ENCODE measurements at places on chromosomes 7 and 10.

DNA sequence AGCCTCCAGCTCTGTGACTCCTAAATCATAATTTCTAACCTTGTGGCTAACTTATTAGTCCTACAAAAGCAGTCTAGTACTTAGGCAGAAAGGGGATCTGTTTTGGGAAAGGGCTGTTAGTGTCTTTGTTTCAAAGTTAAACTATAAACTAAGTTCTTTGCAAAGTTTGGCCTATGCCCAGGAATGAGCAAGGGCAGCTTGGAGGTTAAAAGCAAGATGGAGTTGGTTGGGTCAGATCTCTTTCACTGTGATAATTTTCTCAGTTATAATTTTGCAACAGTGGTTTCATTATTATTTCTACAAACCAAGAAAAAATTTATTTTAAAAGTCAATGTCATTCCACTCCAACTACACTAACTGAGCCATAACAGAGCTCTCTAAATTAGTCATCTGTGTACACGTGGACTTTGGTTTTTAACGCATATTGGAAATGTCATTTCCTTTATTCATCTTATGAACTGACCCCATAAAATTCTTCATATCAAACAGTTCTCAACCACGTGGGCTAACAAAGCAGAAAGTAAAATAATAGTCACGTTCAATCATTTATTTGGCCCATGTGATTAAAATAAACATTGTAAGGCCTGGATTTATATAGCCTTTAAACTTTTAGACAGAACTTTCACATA lies 143.2 kb upstream of the C7orf33 start:
- no peak for DNase-seq

DNA sequence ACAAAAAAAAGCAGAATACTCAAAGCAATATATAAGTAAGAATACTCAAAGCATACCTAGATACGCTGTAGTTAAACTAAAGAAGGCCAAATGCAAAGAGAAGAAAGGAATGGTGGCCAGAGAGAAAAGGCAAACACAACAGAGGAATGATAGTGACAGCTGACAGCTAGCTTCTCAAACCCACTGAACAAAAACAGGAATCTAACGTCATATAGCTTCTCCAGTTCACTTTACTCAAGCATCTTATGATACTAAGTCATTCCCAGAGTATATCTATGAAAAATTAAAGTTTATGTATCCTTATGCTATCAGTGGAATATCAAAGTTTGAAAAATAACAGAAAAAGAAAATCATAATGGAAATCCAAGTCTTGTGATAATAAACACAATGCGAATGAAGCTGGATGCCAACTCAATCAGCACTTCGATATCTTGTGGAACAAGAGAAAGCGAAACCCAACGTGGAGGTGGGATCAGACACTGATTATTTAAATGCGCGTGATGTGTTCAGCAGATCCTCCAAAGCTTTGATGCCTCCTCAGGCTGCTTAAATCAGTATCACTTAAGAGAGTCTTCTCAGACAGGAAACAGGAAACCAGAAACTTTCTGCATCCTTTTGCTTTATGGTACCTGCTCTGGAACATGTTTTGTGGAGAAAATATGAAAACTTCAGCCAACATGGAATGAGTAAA lies 102.8 kb downstream of the PIP4K2A start:
- no peak for DNase-seq

DNA sequence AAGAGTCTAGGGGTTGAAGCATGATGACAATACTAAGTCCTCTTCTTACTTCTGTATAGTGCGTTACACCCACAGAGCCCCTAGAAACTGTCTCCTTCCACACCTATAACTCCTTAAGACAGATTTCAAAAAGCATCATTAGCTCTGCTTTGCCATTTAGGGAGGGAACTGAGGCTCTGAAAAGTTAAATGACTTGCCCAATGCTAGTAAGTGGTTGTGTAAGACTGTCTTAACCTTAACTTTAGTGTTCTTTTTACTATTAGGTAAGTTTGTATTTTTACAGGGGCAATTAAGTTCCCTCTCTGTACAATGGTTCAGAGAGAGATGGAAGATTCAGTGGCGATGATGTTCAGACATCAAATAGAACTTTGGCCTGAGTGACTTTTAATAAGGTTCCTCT lies 72.7 kb upstream of the ASAH2 start:
- no peak for DNase-seq

GRCh38 chr10:101781984-101782810 lies 1.0 kb downstream of the NPM3 start:
- DNase-seq = no peak

- no peak for DNase-seq
Observed at GRCh38 chr10:29977171-29977570, 82.2 kb downstream of the JCAD start.

DNA sequence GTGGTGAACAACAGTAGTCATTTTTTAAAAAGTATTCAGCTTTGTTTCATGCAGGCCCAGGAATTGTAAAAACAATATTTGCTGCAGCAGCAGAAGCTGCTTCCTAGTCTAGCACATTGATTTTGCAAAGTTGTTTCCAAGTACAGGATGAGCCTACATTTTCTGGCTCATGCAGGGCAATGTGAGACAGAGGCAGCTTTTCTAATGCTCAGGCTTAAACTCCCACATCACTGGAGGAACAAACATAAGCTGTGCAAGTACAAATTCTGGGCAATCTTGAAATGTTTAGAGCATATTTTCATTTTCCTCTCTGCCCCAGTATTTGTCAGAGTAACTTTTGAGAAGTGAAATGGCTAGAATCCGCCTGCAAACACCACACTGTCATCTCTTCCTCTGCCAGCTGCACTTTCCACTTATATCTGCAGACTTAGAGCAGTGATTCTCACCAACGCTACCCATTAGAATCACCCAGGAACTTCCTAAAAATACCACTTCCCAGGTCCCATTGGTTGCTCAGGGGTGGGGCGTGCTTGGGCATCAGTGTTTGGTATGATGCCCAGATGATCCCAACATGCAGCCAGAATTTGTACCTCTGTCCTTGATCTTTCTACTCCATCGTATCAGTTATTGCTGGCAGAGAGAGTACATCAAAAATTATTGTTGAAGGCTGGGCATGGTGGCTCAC lies 304.1 kb upstream of the LRGUK start:
- DNase-seq = no peak

DNA sequence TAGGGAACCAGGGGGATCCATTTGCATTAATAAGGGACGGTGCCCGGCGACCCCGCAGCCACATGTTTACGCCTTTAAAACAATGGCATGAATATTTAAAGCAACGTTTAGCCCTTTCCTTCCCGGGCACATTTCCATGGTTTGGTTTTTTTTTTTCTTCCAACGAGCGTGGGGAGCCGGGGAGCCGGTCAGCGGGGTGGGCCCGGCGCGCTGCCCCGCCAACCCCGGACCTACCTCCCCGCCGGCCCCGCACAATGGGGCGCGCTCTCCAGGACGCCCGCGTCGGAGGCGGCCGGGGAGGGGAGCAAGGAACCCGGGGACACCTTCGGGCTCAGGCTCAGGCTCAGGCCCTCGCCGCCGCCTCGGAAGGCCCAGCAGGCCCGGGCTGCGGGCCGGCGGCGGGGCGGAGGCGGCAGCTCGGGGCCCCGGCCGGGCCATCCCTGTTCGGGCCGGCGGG lies 1.0 kb downstream of the SEPHS1 start:
- DNase-seq = no peak

DNA sequence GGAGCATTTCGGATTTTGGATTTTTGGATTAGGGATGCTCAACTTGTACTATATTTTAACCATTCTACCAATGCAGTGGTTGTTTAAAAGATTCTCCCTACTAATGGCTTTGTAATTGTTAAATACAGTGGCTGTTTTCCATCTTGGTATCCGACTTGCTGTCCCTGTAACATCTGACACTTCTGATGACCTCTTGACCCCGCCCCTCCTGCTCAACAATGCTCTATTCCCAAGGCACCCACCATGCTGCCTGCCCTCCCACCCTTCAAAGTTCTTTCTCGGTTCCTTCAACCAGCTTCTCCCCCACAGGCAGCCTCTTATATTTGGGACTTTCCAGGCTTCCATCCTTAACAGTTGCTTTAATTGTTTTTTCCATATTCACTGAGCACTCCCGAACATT lies 2.0 kb downstream of the PRTFDC1 start:
- DNase-seq = no peak

GRCh38 chr7:27875832-27876231 lies 135.9 kb downstream of the TAX1BP1 start:
- no peak for DNase-seq

GRCh38 chr10:50514995-50515394 lies 108.8 kb downstream of the SGMS1 start:
- no peak for DNase-seq

GRCh38 chr10:21318540-21319167 lies 206.8 kb downstream of the SKIDA1 start:
- peak; percentile 46 for DNase-seq

- no peak for DNase-seq
Observed at GRCh38 chr7:102085218-102085772, 201.4 kb upstream of the SH2B2 start.

Measured in heart right ventricle (tissue), 16 donors.